ENCODE measurements at places on chromosomes 11 and 22. TPM values are rescaled to one million over a fixed set of nuclear protein-coding genes. Genes with fewer than 3 reads are reported as not detected.

DNA sequence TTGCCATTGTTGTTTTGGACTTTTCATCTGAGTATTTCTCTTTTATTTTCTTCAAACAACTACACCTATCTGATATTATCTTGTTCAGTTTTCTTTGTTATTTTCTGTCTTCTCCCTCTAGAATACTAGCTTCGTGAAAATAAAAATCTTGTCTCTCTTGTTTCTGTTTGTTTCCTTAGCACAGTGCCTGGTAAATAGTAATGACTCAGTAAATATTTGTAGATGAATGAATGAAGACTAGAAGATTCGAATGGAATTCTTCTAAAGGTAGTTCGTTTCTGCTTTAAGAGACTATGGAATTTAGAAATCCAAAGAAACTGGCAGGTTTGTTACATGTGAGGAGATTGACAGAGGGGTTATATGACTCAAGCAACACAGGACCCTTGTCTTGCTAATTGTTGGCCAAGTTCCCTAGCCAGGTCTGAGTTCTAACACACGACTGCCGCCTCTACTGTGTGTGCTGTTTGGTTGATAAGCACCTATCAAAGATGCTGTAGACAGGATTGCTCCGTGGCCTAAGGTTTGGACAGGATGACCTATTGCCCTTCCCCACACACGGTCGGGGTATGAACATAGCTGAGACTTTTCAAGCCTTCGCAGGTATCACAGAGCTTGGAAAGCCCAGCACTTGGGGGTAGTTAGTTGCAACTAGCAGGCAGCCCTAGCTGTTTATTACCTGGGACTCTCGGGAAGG is 831 bp upstream of the TMEM135 start:
- peaks cover 34% of the 10 kb centered on the region for H3K4me1 ChIP-seq
- peak overlapping the region; percentile 79 for H3K4me3 ChIP-seq
- DNase-seq = no peak
- H3K27ac ChIP-seq = peak overlapping the region; percentile 90

GRCh38 chr22:37378642-37379058 is 48.6 kb downstream of the ELFN2 start:
- peaks cover 10% of the 10 kb centered on the region for H3K27me3 ChIP-seq
- H3K4me3 ChIP-seq = no peak overlapping the region
- no peaks in the 10 kb centered on the region for H3K4me1 ChIP-seq
- H3K27ac ChIP-seq = no peak overlapping the region

DNA sequence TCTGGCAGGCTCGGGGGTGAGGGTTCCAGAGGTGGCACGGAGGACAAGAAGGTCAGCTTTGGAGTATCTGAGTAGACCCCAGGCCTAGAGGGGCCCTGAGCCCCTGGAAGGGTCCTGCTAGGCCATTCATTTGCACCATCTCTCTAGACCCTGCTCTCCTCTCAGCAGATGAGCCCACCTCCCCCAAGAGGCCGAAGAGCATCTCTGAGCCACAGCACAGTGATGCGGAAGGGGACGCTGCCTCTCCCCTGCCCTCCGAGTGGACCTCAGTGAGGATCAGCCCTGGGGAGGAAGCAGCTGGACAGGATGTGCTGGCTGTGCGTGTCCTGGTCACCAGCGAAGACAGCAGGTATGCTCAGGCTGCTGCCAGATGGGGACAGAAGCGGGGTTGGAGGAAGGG is 101.6 kb upstream of the PARVA start:
- H3K27ac ChIP-seq = no peak overlapping the region
- no peaks in the 10 kb centered on the region for H3K36me3 ChIP-seq
- H3K4me1 ChIP-seq = no peaks in the 10 kb centered on the region
- H3K4me3 ChIP-seq = no peak overlapping the region
- DNase-seq = no peak

APOL4 gene
- 2.5 TPM for total RNA-seq

GRCh38 chr11:117600234-117600783 is 196.7 kb downstream of the DSCAML1 start:
- no peaks in the 10 kb centered on the region for H3K27me3 ChIP-seq
- H3K36me3 ChIP-seq = no peaks in the 10 kb centered on the region
- no peak overlapping the region for H3K4me3 ChIP-seq
- H3K4me1 ChIP-seq = no peaks in the 10 kb centered on the region
- H3K27ac ChIP-seq = no peak overlapping the region
- no peak for DNase-seq

DNA sequence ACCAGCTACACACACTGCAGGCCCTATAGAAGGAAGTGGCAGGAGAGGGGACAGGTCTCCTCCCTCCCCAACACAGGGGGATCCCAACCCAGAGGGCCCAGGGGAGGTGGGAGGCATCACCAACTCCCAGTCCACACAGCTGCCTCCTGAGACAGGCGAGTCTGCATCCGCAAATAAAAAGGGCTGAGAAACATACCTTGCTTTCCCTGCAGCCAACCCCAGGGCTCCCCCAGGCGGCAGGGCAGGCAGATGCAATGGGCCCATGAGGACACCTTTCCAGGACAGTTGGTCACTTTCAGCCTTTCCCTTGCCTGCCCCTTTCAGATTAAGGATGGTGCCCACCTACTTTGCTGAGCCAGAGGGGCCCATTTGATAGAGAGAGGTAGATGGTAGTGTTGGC is 180.0 kb downstream of the BRD1 start:
- peaks cover 3% of the 10 kb centered on the region for H3K36me3 ChIP-seq
- DNase-seq = no peak
- H3K27me3 ChIP-seq = no peaks in the 10 kb centered on the region

DNA sequence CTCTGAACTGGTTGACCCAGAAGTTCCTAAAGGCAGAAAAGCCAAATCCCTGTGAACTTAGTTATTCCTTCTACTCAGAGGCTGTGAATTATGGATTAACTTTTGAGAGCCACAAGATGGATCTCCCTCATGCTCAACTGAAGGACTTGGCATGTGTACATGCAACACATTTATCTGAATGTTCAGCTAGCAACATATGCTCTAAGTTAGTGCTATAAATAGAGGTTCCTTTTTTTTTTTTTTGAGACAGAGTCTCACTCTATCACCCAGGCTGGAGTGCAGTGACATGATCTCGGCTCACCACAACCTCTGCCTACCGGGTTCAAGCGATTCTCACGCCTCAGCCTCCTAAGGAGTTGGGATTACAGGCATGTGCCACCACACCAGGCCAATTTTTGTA is 40.1 kb downstream of the EIF4ENIF1 start:
- H3K4me3 ChIP-seq = no peak overlapping the region
- H3K36me3 ChIP-seq = peaks cover 50% of the 10 kb centered on the region
- DNase-seq = no peak
- no peaks in the 10 kb centered on the region for H3K4me1 ChIP-seq
- no peaks in the 10 kb centered on the region for H3K27me3 ChIP-seq
- H3K27ac ChIP-seq = no peak overlapping the region

GP1BB gene
- 21.2 TPM for total RNA-seq

GRCh38 chr22:19117111-19117512 is 5.1 kb downstream of the DGCR2 start:
- H3K4me1 ChIP-seq = peaks cover 84% of the 10 kb centered on the region
- no peak overlapping the region for H3K27ac ChIP-seq
- H3K4me3 ChIP-seq = no peak overlapping the region

CD3D gene
- total RNA-seq = 57.5 TPM

DNA sequence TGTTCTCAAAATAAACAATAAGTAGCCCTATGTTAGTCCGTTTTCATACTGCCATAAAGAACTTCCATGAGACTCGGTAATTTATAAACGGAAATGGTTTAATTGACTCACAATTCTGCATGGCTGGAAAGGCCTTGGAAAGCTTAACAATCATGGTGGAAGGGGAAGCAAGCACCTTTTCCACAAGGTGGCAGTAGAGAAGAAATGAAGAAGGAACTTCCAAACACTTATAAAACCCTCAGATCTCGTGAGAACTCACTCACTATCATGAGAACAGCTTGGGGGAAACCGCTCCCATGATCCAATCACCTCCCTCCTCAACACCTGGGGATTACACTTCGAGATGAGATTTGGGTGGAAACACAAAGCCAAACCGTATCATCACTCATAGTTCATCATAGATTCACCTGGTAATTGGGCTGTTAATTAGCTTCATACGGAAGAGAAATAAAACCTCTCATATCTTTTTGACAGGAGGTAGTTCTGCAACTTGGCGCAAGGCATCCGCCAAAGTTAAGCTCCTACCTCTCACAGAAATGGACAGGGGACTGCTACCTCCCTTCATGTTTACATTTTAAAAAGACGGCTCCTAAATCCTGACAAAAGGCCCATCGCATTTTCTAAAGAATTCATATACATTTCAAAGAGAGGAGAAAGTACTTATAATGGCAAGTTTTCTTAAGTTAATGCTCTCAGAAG is 49.0 kb downstream of the MUC15 start:
- H3K36me3 ChIP-seq = no peaks in the 10 kb centered on the region
- H3K27ac ChIP-seq = no peak overlapping the region
- DNase-seq = no peak
- H3K4me1 ChIP-seq = no peaks in the 10 kb centered on the region
- H3K4me3 ChIP-seq = no peak overlapping the region
- H3K27me3 ChIP-seq = no peaks in the 10 kb centered on the region

DNA sequence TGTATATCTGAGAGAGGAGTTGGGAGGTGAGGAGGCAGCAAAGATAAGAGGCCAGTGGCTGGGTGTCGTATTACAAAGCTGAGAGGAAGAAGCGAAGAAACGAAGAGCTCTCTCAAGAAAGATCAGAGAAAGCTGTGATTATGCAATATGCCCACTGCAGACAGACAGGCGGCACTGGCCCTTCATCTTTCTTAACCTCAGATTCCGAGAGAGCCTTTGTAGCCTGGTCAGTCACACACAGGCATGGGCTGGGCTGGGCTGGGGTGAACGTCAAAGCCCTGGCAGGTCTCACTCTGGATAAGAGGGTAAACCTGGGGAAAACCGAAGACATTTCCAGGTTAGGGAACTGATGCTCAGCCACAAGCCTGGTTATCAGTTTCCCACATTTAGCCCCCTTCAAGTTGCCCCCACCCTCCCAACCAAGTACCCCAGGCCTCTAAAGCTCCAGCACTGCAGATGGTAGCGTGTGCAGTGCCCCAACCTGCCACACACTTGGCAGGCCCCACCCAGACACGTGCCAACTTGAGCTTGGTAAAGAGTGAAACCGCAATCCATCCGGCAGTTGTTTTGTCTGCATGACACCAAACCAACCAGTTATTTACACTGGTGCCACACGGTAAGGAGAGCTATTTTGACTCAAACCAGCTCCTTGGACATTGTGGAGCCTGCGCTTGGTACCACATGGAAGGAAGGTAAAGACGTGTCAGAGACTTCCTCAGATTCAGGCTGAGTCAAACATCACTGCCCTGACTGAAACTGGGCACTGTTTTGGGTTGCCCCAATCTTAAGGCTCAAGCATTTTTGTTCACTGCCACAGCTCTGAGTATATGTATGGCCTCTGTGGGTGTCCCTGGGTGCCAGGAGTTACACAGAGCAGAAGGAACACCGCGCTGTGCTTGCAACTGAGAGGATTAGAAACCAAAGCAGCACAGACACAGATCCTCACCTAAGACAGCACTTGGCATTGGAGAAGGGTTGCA is 135.9 kb downstream of the FDX1 start:
- H3K27ac ChIP-seq = no peak overlapping the region
- no peaks in the 10 kb centered on the region for H3K4me1 ChIP-seq
- H3K4me3 ChIP-seq = no peak overlapping the region
- H3K36me3 ChIP-seq = no peaks in the 10 kb centered on the region
- no peaks in the 10 kb centered on the region for H3K27me3 ChIP-seq

DNA sequence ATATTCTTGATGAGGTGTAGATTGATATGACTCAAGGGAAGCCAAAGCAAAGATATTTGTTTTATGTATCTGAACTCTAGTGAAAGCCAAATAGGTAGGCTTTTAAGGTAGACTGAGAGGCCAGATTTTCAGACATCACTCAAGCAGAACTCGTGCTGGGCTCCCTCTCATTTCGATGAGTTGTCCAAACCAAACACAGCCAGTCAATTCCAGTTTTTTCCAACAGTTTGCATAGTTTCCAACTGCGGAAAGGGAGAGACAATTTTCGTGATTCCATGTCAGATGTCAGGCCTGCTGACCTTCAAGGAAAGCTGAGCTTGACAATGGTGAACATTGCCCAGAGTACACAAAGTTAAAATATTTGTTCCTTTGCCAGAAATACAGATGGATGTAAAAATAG is 110.9 kb upstream of the MPPED2 start:
- no peaks in the 10 kb centered on the region for H3K27me3 ChIP-seq
- H3K4me1 ChIP-seq = no peaks in the 10 kb centered on the region
- H3K4me3 ChIP-seq = no peak overlapping the region
- no peak overlapping the region for H3K27ac ChIP-seq

DNA sequence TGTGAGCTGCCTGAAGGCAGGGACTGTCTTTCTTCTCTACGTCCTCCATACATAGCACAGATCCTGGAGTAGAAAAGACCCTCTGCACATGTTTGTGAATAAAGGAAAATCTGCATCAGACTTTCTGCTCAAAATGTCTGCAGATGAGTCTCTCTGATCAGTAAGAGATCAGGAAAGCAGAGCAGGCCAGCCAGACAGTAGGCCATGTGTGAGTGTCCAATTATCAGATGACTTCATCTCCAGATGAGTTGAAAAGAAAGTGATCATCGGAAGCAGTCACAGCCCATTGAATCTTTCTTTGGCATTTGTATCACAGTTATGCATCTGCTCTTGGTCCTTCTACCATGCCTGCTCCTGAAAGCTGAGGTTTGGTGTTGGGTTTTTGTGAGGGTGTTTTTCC is 298.7 kb upstream of the NCAM1 start:
- no peaks in the 10 kb centered on the region for H3K27me3 ChIP-seq
- DNase-seq = no peak

PAX6 gene
- total RNA-seq = not detected

DNA sequence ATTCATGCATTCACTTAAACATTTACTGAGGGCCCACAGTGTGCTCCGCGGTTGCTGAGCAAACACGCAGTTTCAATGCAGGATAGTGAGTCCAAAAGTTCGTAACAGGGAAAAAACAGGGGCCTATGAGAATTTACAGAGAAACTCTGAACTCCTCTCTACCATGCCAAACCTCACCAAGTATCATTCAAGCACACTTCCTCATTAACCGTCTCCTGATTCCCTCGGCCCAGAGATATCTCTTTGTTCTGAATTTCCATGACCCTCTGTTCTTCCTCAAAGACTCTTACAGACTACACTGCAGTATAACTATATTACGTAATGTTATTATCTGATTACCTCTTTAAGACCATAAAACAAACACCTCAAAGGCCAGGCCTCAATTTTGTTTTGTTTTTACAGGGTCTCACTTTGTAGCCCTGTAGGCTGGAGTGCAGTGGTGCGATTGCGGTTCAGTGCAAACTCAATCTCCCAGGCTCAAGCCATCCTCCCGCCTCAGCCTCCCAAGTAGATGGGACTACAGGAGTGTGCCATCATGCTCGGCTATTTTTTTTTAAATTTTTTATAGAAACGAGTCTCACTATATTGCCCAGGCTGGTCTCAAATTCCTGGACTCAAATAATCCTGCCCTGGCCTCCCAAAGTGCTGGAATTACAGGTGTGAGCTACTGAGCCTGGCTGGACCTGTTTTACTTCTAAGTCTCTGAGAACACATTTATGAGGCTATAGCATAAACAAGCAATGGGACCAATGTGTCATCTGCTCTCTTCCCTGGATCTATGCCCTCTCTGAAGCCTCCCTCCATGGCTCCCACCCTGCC is 3.6 kb downstream of the HPS4 start:
- H3K4me3 ChIP-seq = peak overlapping the region; percentile 6
- no peaks in the 10 kb centered on the region for H3K27me3 ChIP-seq
- H3K27ac ChIP-seq = peak overlapping the region; percentile 20
- DNase-seq = no peak
- peaks cover 95% of the 10 kb centered on the region for H3K4me1 ChIP-seq

- DNase-seq = no peak
- no peak within 1 kb of the TSS for H3K27ac ChIP-seq
- no peak within 1 kb of the TSS for H3K4me3 ChIP-seq
- no peaks in the 10 kb centered on the region for H3K36me3 ChIP-seq
- H3K27me3 ChIP-seq = peaks cover 84% of the 10 kb centered on the region
- H3K4me1 ChIP-seq = peaks cover 15% of the 10 kb centered on the region
These were observed at the start of gene PVALB for GRCh38 chr22:36816636-36817524. Gene PVALB, minus strand, starts transcription at chr22:36817035. Its CDS starts 30 bp downstream, at chr22:36817005.

GRCh38 chr11:103850419-103851165 is 185.8 kb upstream of the DDI1 start:
- H3K27me3 ChIP-seq = no peaks in the 10 kb centered on the region
- no peak overlapping the region for H3K27ac ChIP-seq
- no peak for DNase-seq
- no peaks in the 10 kb centered on the region for H3K36me3 ChIP-seq
